GM12892 (cell line): ENCODE measurements at places on chromosomes 4 and X.

GRCh38 chr4:87631668-87632067 lies 18.4 kb upstream of the DMP1 start:
- no peak for DNase-seq

DNA sequence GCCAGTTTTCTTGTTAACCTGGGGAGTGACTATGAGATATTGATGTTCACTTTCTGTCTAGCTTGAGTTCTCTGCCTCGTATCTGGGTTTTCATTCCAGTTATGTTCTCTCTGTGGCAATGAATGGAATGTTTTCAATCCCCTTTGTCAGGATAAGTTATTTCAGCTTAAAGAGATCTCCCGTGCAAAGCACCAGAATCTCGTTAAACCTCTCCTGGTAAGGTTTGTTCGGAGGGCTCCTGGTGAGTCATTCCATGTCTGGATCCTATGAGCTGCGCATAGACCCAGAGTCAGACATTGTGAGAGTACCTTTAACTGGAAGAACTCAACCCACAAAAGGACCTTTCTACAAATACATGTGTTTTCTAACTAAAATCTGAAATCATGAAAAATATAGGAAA lies 51.0 kb downstream of the KDR start:
- no peak for DNase-seq

DNA sequence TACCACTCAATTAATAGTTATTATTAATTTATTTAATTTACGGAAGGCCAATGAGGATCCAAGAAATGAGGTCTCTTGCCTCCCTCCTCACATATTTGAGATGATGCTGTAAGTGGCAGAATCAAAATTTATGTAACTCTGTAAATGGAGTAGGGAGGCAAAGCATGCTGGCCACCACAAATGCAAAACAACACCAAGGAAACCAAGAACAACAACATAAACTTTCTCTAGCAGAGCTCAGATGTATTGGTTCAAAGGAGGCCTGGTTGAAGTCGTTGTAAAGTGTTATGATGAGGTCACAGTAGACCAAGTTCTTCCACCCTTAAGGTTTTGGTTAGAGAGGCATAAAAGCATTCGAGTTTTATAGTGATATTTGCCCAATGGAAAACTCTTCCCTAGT lies 194.8 kb upstream of the FAT1 start:
- no peak for DNase-seq

DNA sequence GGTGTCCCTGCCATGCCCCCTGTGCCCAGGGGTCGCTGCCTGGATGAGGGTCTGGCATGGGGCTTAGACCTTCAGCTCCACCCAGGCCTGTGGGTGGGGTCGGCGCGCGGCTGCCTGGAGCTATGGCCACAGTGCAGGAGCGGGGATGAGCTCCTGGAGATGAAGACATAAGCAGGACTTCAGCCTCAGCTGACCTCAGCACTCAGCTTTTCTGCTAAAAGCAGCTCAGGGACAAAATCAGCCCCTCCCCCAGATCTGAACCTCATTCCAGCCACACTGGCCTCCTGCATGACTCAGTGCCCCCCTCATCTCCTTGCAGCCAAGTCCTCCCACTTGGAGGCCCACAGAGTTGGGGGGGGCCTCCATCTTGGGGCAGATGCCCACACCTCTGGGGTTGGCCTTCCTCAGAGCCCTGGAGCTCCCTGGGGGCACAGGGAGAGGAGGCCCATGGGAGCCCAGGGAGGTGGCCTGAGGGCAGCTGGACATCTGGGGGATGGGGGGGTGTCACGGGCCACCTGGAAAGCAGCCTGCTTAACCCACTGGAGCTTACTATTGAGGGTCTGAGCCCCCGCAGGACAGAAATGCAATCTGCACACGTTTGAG lies 19.4 kb upstream of the CPLX1 start:
- no peak for DNase-seq

DNA sequence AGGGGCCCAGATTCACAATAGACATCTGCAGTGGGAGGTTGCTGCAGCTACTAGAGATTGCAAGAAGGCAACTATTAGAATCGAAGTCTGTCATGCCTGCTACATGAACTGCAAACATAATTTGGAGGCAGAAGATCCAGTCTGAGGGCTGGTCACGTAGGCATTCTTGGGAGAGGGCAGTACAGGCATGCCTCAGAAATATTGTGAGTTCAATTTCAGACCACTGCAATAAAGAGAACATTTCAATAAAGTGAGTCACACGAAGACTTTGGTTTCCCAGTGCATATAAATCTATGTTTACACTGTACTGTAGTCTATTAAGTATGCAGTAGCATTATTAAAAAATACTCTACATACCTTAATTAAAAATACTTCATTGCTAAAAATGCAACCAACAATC lies 585.8 kb upstream of the FAT1 start:
- DNase-seq: no peak

GRCh38 chr4:154164931-154165839 lies 326.4 kb downstream of the DCHS2 start:
- no peak for DNase-seq

GRCh38 chr4:107213410-107213809 lies 177.3 kb upstream of the DKK2 start:
- DNase-seq: no peak

DNA sequence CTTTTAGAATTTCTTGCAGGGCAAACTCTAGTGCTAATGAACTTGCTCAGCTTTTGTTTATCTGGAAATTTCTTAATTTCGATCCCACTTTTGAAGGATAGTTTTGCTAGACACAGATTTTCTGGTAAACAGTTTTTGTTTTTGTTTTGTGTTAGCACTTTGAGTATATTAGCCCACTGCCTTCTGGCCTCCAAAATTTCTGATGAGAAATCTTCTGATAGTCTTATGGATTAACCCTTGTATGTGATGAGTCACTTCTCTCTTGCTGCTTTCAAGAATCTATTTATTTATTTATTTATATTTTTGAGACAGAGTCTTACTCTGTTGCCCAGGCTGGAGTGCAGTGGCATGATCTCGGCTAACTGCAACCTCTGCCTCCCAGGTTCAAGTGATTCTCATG lies 27.0 kb upstream of the GIMD1 start:
- DNase-seq: no peak

DNA sequence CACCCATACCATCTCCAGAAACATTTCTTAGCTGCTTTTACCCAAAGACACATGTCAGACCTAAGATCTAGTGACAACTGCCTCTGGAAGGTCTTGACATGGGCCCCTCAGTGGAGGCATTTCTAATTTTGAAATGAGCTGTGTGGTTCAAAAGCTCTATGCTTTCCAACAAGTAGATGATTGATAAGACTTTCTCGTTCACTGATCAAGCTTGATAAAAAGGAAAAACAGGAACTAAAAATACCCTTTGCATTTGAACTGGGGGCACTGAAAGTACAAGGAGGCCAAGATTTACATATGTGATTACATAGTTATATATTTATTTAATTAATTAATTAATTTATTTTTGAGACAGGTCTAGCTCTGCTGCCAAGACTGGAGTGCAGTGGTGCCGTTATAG lies 61.3 kb upstream of the SCOC start:
- no peak for DNase-seq

- DNase-seq: no peak
Observed at GRCh38 chr4:185894481-185894880, 82.5 kb upstream of the SORBS2 start.

DNA sequence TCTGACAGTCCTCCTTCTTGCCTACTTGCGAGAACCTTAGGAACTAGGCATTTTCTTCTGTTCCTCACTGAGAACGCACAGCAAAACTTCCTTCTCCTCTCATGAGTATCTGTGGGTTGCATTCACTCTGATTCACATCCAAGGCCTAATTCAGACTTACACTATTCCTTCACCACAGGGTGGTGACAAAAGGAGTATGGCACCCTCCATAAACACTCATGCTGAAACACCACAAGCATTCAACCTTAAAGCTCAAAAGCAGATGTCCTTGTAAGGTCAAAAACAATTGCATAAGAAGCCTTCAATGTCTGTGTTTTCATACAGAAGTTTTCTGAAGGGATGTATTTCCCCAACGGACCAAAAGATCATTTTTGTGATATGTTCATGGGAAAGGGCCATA lies 147.3 kb downstream of the CORIN start:
- DNase-seq: no peak

DNA sequence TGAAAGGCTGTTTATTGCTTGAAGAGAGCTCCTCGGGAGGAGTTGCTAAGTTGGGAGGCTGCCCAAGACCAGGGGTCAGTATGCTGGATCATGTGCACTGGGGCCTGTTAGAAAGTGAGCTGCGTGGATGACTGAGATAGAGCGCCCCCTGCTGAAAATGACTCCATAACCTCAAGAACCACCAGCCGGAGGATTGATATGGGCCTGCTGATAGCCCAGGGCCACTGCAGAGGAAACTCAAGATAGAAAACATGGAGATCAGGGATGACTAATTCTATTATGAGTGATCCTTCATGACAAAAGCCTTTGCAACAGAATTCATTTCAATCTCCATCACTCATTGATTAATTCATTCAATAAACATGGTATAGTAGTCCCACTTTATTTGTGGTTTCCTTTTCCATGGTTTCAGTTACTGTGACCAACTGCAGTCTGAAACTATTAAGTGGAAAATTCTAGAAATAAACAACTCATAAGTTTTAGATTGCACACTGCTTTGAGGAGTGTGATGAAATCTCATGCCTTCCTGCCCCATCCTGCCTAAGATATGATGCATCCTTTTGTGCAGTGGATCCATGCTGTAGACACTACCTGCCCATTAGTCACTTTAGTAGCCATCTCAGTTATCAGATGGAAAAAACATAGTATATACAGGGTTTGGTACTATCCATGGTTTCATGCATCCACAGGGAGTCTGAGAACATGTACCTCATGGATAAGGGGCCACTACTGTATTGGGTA lies 126.7 kb upstream of the MBNL3 start:
- DNase-seq: no peak

GRCh38 chr4:86977621-86978184 lies 42.9 kb downstream of the AFF1 start:
- peak; percentile 27 for DNase-seq

- no peak for DNase-seq
Observed at GRCh38 chr4:108783665-108784463, 21.0 kb upstream of the ETNPPL start.

DNA sequence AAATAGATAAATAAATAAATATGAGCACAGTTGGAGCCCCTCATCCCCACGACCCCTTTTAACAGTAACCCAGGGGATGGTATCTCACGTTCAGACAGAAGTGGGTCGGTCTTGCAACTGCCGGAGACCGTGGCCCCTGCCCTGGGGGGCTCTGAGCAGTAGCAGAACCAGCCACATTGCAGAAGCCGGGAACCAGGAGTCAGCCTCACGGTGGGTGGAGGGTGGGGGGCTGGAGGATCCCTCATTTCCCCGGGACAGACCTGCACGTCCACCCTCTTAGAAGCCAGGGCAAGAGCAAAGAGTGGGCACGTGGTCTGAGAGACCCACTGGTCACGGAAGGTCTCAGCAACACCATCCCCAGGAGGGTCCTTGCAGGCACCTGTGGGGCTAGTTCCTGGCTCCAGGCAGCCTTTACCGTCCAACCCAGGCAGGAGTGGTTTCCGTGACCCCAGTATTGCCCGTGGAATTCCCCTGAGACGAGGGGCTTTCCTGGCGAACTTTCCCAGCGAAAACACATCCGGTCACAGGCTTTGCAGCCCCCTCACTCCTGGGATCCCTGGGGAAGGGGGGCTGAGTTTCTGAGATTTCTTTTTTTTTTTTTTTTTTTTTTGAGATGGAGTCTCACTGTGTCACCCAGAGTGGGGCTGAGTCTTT lies 8.8 kb upstream of the IL3RA start:
- peak; percentile 41 for DNase-seq

DNA sequence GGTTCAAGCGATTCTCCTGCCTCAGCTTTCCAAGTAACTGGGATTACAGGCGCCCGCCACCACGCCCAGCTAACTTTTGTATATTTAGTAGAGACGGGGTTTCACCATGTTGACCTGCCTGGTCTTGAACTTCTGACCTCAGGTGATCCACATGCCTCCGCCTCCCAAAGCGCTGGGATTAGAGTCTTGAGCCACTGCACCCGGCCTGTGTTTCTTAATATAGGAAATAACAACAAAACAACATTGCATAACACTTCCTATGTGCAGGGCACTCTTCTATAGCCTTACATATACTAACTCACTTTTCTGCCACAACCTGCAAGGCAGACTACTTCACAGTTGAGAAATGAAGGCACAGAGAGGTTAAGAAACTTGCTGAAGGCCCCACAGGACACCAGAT lies 12.8 kb upstream of the TMEM131L start:
- no peak for DNase-seq

- DNase-seq: no peak
Observed at GRCh38 chr4:71239365-71239764, 99.5 kb upstream of the SLC4A4 start.

GRCh38 chr4:3226944-3227343 lies 22.0 kb upstream of the MSANTD1 start:
- DNase-seq: no peak

GRCh38 chr4:41878991-41879491 lies 56.2 kb upstream of the TMEM33 start:
- no peak for DNase-seq

GRCh38 chr4:100742045-100742444 lies 224.2 kb upstream of the EMCN start:
- DNase-seq: no peak

GRCh38 chrX:574830-575229 lies 55.8 kb upstream of the SHOX start:
- no peak for DNase-seq

DNA sequence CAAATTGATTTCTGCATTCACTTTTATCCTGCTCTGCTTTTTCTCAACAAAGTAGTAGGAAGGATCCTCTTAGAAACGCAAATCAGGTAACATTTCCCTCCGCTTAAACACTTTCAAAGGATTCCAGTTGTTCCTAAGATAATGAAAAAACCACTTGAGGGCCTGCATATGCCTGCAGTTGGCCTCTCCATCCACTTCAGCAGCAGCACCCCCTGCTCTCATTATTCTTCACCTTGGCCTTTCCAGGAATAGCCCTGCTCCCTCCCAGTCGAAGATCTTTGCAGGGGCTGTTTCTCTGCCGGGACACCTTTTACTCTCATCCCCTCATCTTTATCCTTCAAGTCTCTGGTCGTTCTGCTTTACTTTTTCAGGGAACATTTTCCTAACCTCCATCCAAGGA lies 314.0 kb downstream of the INPP4B start:
- no peak for DNase-seq

GRCh38 chrX:42093756-42094155 lies 170.4 kb upstream of the CASK start:
- no peak for DNase-seq

GRCh38 chr4:25743971-25744370 lies 88.3 kb downstream of the SLC34A2 start:
- DNase-seq: no peak

- DNase-seq: no peak
Observed at GRCh38 chr4:65951177-65951576, 280.9 kb upstream of the EPHA5 start.

DNA sequence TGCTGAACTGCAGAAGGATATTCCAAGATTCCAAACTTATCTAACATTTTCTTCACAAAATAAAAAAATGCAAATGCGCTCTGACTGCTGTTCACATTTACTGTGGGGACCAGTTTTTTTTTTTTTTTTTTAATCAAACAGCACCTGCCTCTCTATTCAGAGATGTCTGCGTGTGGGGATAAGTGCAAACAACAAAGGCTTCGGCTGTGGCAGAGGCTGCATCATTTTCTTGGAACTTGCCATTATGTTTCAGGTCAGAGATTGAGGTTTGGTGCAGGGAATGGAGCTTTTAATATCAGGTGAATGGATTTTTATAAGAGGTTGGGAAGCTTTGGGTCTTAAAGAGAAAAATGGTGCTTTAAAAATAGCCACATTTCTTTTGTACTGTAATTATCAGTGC lies 78.2 kb upstream of the TET2 start:
- DNase-seq: no peak

GRCh38 chr4:150384249-150384648 lies 197.7 kb upstream of the MAB21L2 start:
- DNase-seq: no peak

GRCh38 chr4:112172180-112172579 lies 26.9 kb downstream of the FAM241A start:
- DNase-seq: no peak
